ENCODE measurements at places on chromosomes 5 and 9.

- peak; percentile 22 for DNase-seq
Measured at GRCh38 chr5:115796656-115797055, 19.8 kb downstream of the CDO1 start.

DNA sequence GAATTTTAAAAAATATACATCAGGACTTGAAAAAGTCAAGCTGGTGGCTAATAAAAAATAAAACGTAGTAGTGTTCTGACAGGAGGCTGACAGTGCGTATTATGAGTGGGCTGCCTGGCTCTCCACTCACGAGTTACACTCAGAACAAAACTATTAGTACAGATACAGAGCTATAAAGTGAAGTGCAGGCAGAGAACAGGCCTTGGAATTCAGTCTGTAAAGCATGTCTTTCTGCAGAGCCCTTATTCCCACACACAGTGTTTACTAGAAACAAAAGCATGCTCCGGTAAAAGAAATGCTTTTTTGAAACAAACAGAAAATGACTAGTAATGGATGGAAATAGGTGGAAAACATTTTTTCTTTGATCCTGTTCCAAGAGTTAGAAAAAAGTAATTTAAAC is 334.7 kb downstream of the DIRAS2 start:
- DNase-seq: no peak

DNA sequence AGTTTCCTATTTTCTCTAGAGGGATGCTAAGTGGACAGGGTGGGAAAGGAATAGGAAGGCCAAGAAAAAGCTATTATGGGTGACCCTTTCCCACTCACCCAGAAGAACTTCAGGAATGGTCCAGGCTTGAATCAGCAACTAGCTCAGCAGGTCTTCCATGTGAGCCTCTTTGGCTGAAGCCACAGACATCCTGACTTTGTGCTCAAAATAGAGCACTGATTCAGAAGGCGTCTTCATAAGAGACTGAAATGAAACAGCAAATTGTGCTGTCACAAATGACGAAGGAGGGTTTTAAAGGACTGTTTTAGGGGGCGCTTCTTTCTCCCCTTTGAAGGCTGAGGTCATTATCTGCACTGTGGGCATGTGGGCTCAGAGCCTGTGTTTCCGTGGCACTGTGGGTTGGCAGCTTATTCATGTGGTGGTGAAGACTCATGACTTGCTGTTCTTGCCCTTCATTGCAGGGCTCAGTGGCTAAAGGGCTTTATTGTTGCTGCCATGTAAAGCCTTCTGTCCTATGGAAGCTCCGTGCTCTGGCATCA is 65.8 kb upstream of the NFIL3 start:
- no peak for DNase-seq

DNA sequence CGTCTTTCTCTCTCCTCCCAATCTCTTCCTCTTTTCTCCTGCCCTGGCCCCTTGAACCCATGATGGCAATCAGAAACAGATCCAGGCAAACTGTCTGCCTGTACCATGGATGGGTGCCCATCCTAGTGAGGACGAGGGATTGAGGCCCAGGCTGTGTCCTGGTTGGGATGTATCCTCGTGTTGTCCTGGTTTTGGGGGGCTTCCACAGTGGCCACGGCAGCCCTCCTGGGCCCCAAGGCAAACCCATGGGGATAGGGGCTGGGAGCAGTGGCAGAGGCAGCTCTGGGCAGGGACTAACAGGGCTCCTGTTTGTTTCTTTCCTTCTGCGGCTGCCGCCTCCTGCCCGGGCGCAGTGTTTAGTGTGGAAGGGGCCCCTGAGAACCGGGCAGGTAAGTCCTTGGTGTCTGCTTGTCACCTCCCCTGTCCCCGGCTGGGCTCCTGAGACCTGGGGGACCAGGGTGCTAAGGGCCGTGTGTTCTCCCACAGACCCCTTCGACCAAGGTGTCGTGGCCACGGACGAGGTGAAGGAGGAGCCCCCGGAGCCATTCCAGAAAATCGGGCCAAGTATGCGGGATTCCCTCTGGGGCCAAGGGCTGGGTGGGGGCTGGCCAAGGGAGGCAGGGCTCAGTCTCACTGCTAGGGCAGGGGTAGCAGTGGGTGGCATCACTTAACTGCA is 70.0 kb downstream of the AMBP start:
- no peak for DNase-seq

- DNase-seq: no peak
Measured at GRCh38 chr9:129781131-129781530, 21.9 kb upstream of the TOR1B start.

DNA sequence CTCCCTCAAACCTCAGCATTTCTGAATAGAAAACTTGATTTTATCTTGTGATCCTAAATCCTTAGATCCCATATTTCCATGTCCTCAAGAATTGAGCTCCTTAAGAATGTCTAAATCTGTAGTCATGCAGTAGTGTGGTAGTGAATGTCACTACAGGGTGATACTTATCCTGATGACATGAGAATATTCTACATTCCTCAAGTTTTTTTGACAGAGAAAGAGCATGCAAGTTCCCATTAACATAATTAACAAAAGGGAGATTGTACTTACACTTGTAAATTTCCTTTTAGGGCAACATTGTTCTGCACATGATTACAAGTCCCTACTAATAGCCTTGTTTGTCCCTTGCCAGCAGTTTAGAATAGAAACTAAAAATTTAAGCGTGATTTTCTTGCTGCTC is 352.3 kb downstream of the PTPRD start:
- no peak for DNase-seq

DNA sequence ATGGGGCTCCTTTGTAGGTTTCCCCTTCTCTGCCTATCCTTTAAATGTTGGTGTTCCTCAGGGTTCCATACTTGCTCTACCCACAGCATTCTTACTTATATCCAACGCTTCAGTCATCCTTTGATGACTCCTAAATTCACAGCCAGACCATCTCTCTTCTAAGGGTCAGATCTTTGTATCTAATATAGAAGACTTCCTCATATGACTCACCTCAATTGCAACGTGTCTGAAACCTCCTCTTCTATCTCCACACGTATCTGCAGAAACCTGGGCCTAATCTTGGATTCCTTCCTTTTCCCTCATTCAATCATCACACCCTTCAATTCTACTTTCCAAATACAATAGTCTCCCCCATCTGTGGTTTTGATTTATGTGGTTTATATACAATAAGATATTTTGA is 68.3 kb downstream of the HMGCR start:
- no peak for DNase-seq

DNA sequence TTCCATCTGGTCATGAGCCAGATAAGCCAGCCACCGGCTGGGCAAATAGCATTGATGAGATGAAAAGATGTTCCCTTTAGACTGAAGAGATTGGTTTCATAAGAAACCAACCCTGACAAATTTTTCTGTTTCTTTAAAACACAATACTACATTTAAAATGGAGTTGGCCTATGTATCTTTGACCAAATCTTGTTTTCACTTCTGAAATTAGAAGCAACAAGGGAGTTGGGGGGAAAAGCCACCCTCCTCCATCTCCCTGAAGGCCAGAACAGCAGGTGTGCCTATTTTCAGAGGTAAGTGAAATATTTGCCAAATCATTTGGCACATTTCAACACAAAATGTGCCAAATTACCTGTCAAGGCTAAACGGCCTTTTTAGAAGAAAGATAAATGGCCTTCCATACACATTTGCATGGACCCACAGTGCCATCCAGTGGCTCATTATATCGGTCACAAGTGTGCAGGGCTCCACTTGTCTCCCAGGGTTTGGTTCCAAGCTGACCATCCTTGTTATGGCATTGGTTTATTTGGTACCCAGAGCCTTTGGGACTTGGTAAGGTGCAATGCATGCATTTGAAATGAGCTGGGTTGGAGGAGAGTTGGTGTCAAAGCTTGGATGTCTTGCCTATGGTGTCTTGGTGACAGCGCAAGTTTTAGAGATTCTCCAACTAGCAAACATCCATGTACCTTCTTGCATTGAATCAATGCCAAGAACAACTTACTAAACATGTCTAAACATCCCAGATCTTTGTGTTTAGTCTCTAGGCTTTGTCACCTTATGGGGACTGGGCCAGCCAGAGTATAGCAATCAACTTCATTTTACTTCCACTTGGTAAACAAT is 372.0 kb upstream of the KIF2A start:
- DNase-seq: peak; percentile 37

DNA sequence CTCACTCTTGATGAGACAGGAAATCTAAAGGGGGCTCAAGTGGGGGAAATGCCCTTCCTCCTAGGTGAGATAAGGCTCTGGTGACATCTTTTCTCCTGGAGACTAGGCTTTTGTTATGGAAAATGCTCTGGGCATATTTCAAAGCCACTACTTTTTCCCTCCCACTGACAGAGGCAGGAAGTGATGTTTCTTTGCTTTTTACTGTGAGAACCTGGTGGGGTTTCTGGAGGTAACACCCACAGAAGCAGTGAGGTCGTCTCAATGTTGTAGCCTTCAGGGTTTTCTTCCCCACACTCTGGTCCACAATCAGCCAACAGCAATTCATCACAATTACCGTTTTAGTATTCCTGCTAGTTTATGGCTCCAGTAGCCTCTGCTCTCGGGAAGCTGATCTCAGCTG is 41.4 kb upstream of the FAM240B start:
- no peak for DNase-seq

DNA sequence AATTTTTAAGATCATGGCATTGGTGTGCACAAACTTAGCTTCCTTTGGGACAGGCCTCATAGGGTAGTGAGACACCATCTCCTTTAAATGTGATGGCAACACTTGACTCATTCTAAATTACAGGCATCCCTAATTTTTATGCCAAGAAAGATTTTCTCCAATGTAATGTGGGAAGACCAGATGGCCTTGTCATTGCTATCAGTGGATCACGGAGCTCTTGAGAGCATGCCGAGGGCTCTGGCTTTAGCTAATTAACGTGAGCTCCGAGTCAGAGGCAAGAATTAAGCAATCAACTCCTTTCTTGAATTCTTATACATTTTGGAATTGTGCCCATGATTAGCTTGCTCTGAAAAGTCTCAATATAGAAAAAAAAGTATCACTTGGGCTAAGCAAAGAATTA is 215.8 kb downstream of the LRRC70 start:
- DNase-seq: no peak

DNA sequence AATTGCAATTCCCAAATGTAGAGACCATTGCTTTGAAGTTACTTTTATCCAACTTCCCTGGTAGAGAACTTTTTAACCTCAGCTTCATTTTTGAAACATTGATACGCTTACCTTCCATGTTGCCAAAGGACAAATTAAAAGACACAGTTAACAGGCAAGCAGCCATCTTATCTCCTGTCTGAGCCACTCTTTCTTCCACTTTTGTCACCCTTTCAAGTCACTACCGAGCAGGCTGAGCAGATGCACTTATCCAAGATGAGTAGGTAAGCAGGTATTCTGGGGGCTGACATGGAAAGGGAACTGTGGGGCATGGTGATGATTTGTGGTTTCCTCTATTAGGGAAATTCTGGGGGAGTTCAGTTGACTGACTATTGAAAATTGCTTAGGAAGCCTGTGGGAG is 66.7 kb downstream of the DOCK2 start:
- no peak for DNase-seq

DNA sequence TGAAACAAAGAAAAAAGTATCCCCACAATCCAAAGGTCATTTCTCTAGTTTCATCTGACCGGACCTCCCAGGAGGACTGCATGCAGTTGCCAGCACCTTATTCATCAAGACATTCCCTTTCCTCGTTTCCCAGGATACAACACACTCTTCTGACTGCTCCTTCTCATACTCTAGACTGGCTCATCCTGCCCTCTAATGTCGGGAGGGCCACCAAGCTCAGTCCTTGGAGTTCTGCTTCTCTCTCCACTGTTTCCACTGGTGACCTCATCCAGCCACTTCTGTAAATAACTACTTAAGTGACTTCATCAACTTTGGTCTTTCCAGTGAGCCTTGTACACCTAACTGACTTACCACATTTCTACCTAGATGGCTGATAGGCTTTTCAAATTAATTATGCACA is 179.1 kb downstream of the EPB41L4A start:
- DNase-seq: no peak

GRCh38 chr5:143471041-143471509 is 67.6 kb upstream of the NR3C1 start:
- DNase-seq: no peak

GRCh38 chr5:6553972-6554371 is 78.9 kb downstream of the NSUN2 start:
- DNase-seq: no peak

- no peak for DNase-seq
Measured at GRCh38 chr5:91418158-91418557, 35.0 kb upstream of the ARRDC3 start.

DNA sequence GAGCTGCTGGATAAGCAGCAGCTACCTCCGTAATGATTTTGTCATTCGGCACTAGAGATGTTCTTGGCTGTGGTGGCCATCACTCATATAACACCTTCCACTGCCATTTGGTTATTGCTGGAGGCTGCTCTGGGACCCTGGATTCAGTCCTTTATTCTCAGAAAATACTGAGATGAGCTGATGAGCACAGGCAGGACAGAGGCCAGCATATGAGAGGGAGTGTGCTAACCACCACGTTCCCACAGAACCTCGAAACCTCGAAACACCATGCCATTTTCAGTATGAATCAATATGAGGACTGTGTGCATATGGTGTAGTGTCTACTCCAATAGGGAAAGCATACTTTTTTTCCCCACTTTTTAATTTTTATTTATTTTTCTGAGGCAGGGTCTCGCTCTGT is 56.6 kb downstream of the ADAM19 start:
- no peak for DNase-seq

- DNase-seq: no peak
Measured at GRCh38 chr5:83368835-83369234, 102.7 kb upstream of the VCAN start.

DNA sequence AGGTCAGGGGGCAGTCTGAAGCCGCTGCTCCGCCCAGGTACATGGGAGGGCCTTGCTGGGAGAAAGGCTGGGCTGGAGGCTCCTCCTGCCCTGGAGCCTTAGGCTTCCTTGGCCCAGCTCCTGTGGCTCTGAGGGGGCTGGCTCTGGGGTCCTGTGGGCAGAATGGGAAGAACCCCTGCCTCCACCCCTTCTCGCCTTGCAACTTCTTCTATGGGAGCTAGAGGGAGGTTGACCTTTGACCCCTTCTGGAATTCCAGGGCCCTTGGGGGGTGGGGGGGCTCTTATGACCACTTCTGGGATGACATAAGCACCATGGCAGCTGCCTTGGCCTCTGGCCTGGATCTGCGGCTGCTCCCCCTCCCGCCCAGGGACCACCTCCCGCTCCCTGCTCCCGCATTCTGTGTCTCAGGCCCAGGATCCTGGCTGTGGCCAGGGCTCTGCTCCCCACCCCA is 32.2 kb downstream of the IER5L start:
- DNase-seq: no peak

GRCh38 chr9:94946256-94946655 is 219.8 kb downstream of the AOPEP start:
- DNase-seq: peak; percentile 42

GRCh38 chr9:21160178-21160577 is 6.3 kb downstream of the IFNA21 start:
- DNase-seq: no peak

DNA sequence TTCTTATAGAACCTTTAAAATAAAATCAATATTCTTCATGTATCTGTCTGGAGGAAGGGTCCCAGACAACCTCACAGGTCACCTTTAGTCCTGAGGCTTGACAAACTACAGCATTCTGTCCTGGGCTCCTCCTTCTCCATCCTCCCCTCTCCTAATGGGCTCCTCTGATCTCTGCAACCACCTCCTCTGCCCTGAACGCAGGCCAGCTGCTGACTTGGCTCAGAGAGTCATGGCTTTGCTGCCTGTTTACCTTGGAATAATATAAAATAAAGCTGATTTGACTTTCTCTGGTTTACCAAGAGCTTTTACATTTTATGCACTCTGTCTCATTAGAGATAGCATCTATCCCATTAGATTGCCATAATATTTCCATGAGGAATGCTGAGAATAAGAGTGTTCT is 159.4 kb downstream of the SEMA6A start:
- no peak for DNase-seq
